Esophagus squamous epithelium (tissue), 5 donors: ENCODE measurements at places on chromosomes 2 and 18.

DNA sequence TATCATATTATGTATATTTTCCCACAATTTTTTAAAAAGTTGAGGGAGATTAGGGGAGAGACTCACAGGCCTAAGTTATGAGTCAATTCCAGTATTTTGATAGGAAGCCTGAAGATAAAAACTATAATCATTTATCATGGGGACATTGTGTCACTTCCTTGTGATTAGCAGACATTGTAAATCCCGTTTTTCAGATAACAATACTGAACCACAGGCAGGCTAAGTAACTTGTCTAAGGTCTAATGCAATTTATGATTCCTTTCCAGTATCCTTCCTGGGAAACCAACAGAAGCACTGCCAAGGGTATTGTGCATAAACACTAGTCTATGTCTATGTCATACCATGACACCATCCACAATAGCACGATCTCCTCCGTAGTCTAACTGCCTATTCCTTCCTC, 235.2 kb upstream of the PIK3C3 start:
- no peak for DNase-seq

- no peak for DNase-seq
Measured at GRCh38 chr18:21257386-21257785, 15.4 kb downstream of the GREB1L start.

DNA sequence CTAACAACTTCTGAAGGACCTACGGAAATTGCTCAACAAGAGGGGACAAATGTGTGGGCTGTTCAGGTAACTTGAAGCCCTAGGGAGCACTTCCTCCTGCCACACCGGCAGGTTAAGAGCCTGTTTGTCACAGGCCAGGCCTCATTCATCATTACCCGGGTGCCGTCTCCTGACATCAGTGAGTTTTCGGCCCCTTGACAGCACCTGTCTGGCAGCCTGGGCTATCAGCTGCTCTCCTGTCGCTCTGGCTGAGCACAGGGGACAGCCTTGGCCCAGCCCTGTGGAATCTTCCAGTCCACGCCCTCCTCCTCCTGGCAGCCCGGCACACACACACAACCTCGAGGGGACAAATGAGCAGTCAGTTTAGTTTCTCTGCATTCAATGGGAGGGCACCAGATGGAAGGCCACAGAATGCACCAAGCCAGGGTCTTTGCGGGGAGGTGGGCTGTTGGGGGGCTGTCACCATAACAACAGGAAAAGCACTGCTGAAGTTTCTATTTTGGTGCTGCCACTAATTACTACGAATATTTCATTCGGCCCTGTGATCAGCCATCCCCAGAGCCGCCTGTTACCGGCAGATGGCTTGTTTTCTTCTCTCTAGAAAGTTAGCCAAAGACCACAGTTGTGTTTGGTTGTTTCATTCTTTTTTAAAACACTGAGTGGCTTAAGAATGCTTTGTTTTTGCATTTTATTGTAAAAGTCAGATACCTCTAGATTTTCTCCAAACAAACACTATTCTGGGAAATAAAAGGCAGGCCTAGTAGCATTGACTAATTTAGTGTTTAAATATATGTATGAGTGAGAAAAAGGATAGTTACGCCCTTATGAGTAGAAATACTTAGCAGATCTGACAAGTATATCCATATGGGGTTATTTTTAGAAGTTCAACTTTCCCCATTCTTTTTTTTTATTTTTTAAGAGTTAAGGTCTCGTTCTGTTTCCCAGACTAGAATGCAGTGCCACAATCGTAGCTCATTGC, 189.9 kb upstream of the NDUFV2 start:
- no peak for DNase-seq

GRCh38 chr2:170434900-170435621, 257.1 kb downstream of the MYO3B start:
- DNase-seq = no peak

DNA sequence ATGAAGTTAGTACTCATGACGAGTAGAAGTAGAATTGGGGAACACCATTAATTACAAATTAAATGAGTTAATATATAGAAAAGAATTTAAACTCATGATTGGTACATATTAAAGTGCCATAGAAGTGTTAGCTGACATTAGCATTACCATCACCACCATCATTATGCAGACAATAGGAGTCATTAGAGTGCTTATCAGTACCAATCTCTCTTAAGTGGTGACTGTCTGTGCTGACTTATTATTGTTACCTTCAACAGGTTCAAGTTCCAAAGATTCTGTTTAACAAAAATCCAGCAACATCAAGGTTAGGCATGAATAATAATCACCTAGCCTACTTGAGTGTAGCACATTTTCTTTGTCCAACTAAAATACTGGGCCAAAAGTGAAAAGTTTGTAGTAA, 108.8 kb upstream of the MAPRE2 start:
- DNase-seq = no peak

GRCh38 chr2:156457523-156458517, 21.6 kb downstream of the GPD2 start:
- DNase-seq = no peak

GRCh38 chr2:170466632-170467031, 248.5 kb upstream of the SP5 start:
- no peak for DNase-seq

GRCh38 chr2:28137221-28137620, 246.7 kb downstream of the BABAM2 start:
- DNase-seq = no peak
